ENCODE measurements at places on chromosomes 1 and 21.

DNA sequence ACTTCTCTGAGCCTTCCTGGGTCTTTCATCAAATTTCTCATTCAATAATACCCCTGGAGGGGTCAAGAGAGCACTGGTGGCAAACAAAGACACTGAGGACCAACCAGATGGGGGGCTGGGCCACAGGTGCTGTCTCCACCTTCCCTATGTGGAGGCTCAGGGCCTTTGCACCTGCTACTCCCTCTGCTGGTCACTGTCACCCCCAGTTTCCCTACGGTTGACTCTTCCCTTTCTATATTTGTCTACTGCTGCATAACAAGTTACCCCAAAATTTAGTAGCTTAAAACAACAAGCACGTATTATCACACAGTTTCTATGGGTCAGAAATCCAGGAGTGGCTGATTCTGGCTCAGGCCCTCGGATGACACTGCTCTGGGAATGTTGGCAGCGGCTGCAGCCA is 138.8 kb upstream of the RUNX3 start:
- DNase-seq, result no peak

DNA sequence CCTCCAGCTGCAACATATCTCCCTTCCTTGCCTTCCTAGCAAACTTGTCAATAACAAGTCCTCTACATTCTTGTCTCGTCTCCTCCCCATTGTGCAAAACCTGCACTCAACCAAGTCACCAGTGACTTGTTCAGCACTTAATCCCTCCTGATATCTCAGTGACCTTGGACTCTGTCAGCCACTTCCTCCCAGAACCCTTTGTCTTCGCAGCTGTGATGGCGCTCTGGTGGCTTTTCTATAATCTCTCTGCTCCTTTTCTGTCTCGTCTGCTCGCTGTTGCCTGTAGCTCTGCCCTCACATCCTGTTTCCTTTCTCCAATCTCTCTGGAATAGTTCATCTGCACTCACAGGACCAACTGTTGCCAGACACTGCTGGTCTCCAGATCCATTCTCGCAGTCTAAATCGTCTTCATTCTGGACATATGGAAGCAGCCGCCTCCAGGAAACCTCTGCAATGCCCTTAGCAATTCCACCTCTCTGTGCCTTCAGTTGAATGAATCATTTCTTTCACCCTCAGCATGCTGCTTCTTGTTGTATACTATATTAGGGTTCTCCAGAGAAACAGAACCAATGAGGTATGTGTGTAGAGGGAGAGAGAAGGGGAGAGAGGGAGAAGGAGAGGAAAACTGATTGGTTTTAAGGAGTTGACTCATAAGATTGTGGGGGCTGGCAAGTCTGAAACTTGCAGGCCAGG is 17.4 kb upstream of the IFNAR2 start:
- peak; percentile 28 for DNase-seq

- DNase-seq, result peak; percentile 43
Observed at GRCh38 chr1:33219886-33220661, 36.2 kb upstream of the ZNF362 start.

GRCh38 chr1:6807782-6808181 is 22.5 kb downstream of the CAMTA1 start:
- no peak for DNase-seq

DNA sequence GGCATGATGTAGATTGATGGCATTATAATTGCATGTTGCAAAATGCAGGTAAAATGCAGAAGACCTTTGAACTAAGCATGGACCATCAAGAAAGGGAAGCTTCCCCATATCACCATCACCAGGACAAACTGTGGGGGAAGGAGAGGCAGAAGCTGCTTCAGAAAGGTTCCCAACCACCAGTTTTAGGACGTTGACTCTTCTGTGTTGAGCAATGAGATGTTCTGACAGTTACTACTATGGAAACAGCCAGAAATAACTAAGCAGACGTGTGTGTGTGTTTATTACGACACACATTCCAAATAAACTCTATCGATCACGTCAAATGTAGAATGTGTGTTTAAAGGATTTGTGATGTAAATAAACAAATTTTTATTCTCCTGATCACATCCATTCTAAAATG is 110.2 kb upstream of the PLD5 start:
- DNase-seq, result no peak

DNA sequence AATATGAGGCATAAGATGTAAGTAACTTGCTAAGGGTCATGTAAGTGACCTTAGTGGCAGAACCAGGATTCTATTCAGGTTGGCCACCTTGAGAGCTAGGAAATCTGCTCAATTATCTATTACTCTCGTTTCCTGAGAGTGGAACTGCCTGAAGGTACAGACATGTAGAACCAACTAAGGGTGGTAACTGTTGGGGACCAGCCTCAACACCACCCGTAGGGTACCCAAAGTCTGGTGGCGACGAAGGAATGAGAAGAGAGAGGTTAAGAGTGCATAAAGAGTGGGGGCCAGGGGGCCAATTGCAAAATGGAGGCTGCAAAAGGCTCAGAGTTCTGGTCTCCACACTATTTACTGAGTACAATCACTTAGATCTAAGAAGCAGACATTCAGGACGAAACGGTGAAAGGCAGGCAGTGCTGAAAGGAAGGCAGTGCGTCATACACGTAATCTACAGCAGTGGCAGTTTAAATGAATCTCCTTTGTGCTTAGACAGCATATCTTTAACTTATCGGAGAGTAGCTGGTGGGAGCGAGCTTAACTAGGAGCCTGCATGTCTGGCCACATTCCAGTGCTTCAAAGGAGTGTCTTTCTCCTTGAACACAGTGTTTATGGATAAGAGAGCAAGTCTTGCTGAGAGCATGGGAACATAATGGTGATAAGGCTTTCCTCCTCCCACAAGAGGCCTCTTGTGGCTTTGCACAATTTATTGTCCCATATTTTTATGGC is 25.0 kb downstream of the SRSF4 start:
- peak; percentile 71 for DNase-seq

DNA sequence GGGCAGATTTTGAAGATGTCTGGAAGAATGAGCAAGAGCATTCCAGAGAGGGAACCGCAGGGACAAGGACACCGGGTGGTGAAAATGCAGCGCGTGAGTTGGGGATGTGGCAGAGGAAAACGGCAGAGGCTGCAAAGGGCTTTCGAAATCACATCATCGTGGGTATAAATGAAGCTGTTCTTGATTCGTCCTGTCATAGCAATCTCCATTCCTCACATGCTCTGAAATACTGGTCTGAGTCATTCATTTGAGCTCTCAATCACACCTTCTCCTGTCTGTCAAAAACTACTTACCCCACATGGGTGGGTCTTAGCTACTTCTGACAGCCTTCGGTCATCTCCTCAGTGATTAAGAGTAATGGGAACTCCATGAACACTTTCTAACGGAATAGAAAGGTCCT is 81.5 kb downstream of the ERG start:
- no peak for DNase-seq

DNA sequence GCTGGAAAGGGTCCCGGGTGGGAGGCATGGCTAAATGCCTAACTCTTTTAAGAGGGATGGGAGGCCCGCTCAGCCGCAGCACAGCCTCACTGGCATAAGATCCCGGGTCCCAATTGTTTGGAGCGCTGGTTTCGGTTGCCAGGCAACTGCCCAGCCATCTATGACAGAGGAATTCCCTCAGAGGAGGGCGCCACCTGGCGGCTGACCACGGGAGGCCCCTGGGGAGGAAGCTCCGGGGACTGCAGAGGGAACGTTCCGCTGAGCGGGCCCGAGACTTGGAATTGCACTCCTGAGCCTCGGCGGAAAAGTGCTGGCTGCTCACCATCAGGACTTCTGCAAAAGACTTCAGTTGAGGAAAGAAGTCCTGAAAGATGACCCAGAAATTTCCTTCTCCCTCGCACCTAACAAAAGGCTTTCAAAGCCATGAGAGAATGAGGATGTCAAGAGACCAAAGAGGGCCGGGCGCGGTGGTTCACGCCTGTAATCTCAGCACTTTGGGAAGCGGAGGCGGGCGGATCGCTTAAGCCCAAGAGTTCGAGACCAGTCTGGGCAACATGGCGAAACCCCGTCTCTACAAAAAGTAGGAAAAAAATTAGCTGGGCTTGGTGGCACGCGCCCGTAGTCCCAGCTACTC is 1.1 kb upstream of the ELAPOR1 start:
- peak; percentile 93 for DNase-seq

- no peak for DNase-seq
Observed at GRCh38 chr1:31191281-31191680, 48.4 kb downstream of the NKAIN1 start.

GRCh38 chr1:180560868-180561600 is 2.3 kb downstream of the OVAAL start:
- DNase-seq, result no peak

DNA sequence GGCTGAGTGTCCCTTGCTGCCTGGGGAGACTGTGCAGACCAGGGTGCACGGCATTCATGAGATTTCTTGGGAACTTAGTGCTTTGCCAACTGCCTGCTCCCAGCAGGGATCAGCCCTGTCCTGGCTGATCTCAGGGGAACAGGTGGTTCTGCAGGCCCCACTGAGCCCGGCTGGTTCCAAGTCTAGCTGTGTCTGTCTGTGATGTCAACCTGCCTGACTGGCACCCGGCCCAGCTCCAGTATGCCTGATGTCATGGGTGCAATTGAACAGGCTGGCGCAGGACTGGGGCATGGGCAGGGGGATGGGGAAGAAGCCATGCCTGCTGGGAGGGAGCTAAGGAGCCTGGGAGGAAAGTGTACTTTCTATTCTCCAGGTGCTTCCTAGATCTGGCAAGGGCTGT is 227.1 kb downstream of the GRIK3 start:
- peak; percentile 29 for DNase-seq

DNA sequence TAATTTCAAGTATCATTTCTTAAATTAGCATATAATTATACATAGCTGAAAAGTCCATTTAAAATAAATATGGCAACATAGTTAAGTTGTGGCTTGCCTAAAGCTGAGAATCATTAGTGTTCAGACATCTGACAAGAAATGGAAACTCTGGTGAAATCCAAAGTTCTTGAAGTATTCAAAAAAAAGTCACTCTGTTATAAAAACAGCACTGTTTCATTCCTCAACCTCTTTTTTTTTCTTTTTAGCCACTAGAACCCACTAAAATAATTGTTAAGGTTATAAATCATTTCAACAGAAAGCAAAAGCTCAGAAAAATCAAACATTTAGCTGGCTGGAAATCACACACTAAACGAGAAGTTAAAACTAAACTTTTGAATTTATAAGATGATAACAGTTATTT is 476.7 kb downstream of the LTN1 start:
- no peak for DNase-seq

- no peak for DNase-seq
Observed at GRCh38 chr1:98781906-98782305, 120.4 kb downstream of the SNX7 start.

DNA sequence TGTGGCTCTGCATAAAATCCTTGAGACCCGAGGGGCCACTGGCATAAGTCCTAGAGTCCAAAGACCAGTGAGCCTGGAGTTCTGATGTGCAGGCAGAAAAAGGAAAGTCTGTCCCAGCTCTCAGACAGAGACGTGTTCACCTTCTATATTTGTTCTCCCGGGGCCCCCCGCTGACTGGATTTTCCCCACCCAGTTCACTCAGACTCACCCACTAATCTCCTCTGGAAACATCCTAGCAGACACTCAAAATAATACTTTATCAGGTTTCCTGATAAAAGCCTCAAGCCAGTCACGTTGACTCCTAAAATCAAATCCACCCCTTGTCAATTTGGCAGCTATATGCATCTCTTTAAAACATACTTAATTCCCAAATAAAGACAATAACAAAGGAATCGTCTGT is 1084.2 kb upstream of the NCAM2 start:
- DNase-seq, result no peak

- DNase-seq, result peak; percentile 47
Observed at GRCh38 chr21:41952568-41953248, 1.1 kb downstream of the C2CD2 start.

GRCh38 chr1:235601104-235601503 is 48.5 kb downstream of the GNG4 start:
- DNase-seq, result peak; percentile 46

DNA sequence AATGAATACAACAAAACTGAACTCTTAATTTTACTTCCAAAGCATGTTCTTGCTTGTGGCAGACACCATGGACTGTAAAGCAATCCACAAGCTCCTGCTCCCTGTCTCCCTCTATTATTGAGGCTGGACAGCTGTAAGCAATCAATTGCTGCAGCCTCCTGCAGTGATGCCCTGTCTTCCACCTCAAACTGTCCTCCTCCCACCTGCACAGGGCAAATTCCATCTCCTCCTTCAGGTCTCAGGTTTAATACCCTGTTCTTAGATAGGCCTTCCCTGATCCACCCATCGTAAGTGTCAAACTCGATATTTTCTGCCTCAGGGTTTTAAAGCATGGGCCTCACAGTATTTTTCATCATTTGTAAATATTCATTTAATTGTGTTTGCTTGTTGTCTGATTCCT is 81.8 kb downstream of the LYST start:
- no peak for DNase-seq

DNA sequence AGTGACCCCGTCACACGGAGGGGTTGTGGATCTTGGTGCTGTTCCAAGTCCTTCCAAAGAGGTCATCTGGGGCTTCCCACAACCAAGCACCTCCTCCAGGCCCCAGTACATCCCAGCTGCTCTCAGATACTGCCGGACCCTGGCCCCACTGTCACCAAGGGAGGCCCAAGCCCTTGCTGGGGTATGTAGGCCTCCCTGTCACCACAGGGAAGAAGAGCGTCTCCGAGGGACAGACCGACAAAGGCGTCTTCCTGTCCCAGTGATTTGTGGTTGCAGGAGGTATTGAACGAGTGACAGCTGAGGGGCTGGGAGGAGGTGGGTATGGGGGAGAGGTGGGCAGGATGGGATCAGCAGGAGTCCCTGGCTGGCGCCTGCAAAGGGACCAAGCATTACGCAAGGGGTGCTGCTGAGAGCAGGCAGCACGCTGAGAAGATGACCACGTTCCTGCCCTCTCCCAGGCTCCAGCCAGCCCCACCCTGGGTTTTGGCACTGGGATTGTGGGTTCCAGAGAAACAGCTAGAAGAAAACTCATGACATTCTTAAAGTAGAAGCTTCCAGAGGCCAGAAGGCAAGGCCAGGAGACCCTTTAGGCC is 29.7 kb downstream of the LRP8 start:
- DNase-seq, result no peak

DNA sequence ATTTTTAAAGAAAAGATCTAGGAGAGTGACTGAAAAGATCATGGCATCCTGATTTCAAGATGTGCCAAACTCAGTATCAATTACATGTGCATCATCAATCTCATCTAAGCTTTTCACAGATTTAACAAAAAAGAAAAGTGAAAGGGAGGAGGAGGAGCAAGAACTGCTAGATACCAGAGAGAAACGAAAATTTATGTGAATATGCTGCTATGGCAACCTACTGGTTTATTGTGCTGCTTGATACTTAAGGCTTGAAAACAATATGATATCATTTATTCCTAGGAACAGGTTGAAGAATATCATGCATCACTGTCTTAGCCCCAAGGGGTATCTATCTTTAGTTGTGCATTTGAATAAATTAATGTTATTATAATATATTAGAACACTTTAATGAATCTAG is 518.5 kb upstream of the ZRANB2 start:
- DNase-seq, result no peak

GRCh38 chr1:33347650-33347992 is 26.7 kb upstream of the A3GALT2 start:
- DNase-seq, result peak; percentile 42

GRCh38 chr1:3821004-3821403 is 24.7 kb upstream of the LRRC47 start:
- no peak for DNase-seq

GRCh38 chr1:208893251-208893650 is 649.1 kb upstream of the PLXNA2 start:
- DNase-seq, result no peak

All from dermis blood vessel endothelial cell (primary cell).